ENCODE measurements at places on chromosomes 5 and 9.
A peak's percentile ranks its signal among the peaks of the same experiment; 100 is the strongest.

- peak; percentile 65 for DNase-seq
Measured at GRCh38 chr5:33470544-33470943, 29.8 kb downstream of the TARS1 start.

DNA sequence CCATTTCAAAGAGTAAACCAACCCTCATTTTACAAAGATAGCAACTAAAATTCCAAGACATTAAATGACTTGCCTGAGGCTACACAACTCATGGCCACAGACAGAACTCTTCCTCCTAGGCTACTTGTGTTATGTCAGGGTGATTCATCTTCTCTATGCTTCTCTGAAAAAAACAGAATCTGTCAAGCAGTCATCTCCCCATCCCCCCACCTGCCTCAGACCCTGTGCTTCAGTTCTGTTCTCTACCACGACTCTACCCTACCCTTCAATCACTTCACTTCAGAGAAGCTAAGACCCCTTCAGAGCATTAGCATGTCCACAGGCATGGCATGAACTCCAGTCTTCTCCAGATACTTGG, 277.7 kb upstream of the PTGER4 start:
- peak; percentile 52 for DNase-seq

- peak; percentile 13 for DNase-seq
Measured at GRCh38 chr5:107519900-107520354, 150.8 kb downstream of the EFNA5 start.

DNA sequence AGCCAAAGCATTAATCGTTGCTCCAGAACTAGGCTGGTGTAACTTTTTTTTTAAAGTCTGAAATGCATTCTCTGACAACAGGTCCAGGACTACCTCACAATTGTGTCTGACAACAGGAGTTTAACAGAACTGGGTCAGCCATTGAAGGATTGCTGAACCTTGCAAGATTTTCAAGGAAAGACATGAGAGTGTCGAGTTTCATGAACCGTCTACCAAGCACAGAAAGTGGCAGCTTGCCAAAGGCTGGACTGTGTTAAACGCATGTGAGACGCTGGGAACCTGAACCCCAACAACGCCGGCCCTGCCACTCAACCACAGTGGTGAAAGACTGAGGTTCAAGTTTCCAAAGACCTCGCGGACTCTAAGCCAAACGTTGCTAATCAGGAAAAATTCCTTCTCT, 79.1 kb downstream of the LHFPL2 start:
- peak; percentile 73 for DNase-seq

GRCh38 chr9:100170085-100170484, 71.0 kb downstream of the INVS start:
- DNase-seq: peak; percentile 12

GRCh38 chr5:153489611-153490010, 859 bp upstream of the GRIA1 start:
- DNase-seq: peak; percentile 80

DNA sequence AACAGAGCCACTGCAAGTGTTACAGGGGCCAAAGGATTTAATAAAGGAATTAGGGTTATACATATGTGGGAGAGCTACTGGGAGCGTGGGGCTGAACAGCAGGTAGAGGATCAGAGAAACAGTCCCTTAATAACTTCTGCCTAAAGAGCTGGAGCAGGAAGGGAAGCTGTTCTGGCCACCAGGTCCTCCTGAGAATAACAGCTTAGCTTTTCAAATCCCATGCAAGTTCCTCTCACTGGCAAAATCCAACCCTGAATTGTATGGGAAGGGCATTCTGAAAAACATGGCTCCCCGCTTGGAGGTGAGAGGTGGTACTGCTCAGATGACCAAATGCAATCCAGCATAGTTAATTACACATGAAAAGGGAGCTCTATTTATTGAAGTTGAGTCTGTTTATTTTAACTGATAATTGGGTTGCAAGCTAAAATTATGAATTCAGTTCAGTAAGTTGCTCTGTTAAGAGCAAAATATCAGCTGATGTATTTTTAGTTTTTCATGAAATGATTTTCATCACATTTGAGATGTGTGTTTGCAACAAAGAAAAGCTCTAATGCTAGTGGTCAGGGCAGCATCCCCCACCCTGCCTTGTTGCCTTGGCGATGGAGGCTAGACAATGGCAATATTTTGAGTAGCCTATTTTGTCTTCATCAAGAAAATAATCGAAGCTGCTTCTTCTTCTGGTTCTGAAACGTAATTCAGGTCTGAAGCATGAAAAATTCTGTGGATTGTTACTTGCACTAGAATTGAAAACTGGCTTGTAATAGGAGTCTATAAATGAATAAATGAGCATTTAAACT, 58.4 kb upstream of the SH3GL2 start:
- no peak for DNase-seq

- DNase-seq: no peak
Measured at GRCh38 chr9:115998666-115999065, 154.9 kb upstream of the PAPPA start.

Measured in fibroblast of skin of right biceps (primary cell).